ENCODE measurements at places on chromosomes 12 and 14. TPM values are rescaled to one million over a fixed set of nuclear protein-coding genes. Genes with fewer than 3 reads are reported as not detected.

- peak; percentile 19 for DNase-seq
Measured at GRCh38 chr14:105363847-105364708, 34.3 kb upstream of the TEX22 start.

GRCh38 chr12:109927622-109928021 lies 27.5 kb downstream of the TCHP start:
- peak; percentile 31 for DNase-seq

DNA sequence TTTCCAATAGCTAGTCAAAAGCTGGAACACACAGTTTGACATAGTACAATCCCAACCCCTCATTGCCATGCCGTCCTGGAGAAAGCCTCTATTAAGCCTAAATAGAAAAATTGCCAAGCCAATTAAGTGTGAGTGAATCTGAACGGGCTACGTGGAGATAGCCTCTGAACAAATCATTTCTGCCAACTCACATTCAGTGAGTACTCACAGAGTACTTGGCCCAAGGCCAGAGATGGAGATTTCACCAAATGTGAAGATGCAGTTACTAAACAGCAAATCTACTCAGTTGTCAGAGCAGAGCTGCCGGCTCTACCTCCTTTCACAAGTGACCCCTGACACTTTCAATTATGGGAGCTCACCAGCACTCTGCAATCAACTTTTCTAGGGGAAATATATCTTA lies 350.0 kb downstream of the GALC start:
- no peak for DNase-seq

DNA sequence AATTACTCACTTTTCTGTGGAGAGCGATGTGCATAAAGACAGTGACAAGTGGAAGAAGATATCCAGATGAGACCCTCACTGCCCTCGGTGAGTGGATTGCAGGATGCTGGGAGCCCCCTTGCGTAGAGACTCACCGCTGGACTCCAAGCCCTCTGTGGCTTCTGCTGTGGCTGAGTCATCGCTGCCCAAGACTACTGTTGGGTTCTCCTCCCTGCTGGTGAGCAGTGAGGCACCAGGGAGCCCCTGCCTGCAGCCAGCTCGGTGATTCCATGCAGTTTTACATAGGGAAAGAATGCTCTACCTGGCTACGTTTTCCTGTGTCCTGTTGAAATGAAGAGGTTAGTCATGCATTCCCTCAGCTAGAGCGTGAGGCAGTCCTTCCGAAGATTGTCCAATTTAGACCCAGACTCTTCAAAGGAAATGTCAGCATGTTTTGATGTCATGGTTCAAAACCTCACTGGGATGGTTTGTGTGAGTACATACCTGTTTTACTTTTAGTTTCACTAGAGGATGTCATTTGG lies 28.2 kb downstream of the TRAF3 start:
- DNase-seq, result peak; percentile 19

DNA sequence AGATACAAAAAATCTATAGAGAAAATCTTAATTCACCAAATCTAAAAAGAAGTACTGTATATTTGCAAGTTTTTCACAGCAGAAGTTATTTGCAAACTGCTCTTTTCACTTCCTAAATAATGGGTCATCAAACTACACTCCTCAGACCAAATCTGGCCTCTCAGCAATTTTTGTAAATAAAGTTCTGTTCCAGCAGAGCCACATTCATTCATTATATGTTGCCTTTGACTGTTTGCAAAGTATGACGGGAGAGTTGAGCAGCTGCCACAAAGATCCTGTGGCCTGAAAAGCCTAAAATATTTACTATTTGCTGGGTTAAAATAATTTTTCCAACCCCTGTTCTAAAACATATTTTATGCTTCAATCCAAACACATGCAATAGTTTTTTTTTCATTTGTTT lies 1222.3 kb upstream of the SEL1L start:
- DNase-seq, result no peak

- no peak for DNase-seq
Measured at GRCh38 chr14:61188196-61188595, 92.9 kb downstream of the TMEM30B start.

- no peak for DNase-seq
Measured at GRCh38 chr12:106088811-106089485, 49.8 kb downstream of the NUAK1 start.

GRCh38 chr14:103630364-103631108 lies 1.5 kb downstream of the KLC1 start:
- no peak for DNase-seq

- peak; percentile 47 for DNase-seq
Measured at GRCh38 chr14:61460718-61461611, 139.6 kb downstream of the PRKCH start.

GRCh38 chr12:74624201-74624600 lies 86.6 kb downstream of the ATXN7L3B start:
- DNase-seq, result no peak

KCNH3 gene
- total RNA-seq, result 4.0 TPM

LRFN5 gene
- 0.40 TPM for total RNA-seq

IL26 gene
- total RNA-seq, result 2.6 TPM

SOAT2 gene
- 0.15 TPM for total RNA-seq

TMEM121 gene
- 24.6 TPM for total RNA-seq

RNASE9 gene
- not detected for total RNA-seq

BEST3 gene
- not detected for total RNA-seq

FGF6 gene
- not detected for total RNA-seq

Measured in activated T-cell treated with anti-CD3 and anti-CD28 coated beads, Interleukin-2, amount 50 U/mL, for 4 hours (primary cell).